Thymus (tissue), 14 donors: ENCODE measurements at places on chromosomes 11 and 22.

GRCh38 chr11:126748100-126748791 is 252.3 kb downstream of the KIRREL3 start:
- DNase-seq, result no peak

GRCh38 chr11:120057028-120057330 is 80.9 kb downstream of the TRIM29 start:
- DNase-seq, result no peak

GRCh38 chr11:1624621-1625020 is 2.7 kb upstream of the KRTAP5-4 start:
- DNase-seq, result no peak

DNA sequence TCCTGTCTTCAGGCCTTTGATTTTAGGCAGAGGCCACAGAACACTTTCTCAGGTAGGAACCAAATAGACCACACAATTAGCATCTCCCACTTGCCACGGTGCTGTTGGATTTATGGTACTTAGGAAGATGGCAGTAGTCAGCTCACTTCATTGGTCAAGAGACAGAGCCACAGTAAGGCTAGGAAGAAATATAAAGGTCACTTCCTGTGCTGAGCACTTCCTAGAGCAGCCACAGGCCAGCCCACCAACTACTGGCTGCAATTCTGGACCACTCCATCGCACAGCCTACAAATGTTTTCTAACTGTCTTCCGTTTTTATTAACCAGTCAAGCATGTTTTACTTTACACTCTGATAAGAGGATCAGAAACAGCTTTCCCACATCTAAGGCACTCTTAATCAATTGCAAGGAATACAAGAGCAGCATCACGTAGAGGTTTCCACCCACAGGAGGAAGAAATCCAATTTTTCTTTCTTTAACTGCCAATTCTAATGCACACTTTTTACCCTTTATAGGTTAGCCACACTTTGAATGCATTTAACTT is 54.7 kb downstream of the ABTB2 start:
- no peak for DNase-seq

DNA sequence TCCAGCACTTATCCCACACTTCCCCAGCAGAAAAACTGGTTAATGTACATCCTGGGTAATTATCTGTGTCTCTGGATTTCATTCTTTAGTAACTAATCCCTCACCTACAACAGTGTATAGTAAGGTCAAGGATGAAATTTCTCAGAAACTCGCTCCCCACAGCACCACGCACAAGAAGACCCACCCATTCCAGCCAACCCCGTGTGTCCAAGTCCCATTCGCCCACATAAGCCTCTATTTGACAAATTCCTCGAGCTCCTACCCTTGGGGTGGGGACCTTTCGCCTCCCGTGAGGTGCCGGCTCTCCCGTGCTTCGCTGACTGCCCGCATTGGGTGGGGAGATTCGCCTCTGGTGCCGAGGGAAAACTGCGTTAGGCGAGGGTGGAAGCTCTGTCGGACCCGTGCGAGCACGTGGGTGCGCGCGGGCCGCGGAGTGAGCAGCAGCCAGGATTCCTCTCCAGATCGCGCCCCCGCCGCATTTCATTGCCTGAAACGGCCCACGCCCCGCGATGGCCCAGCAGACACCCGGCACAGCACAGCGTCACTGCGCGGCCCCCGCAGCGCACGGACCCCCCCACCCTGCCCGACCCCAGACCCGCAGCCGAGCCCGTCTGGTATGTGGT is 866 bp downstream of the EXPH5 start:
- DNase-seq, result no peak

DNA sequence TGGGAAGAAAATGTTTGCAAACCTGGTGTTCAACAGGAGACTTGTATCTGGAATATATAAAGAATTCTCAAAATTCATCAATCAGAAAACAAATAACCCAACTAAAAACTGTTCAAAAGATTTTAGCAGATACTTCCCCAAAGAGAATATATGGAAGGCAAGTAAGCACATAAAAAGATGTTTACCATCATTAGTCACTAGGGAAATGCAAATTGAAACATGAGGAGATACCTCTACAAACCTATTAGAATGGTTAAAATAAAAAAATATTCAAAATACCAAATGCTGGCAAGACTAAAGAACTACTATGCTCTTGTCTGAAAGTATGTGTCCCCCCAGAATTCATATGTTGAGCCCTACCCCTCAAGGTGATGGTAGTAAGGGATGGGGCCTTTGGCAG is 8.6 kb downstream of the EXPH5 start:
- DNase-seq, result no peak

DNA sequence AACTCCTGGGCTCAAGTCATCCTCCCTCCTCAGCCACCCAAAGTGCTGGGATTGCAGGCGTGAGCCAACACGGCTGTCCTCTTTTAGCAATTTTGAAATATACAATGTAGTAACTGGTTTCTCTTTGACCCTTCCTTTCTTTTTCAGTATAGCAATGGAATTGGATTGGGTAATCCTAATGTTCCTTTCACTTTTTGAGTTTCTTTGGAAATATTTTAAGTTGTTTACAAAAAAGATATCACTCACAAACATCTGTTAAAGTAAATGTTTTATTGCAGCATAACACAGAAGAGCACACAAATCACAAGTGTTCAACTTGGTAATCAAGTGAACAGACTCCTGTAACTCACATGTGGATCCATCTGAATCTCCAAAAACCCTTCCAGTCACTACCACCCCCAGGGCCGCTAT is 44.6 kb upstream of the EP300 start:
- DNase-seq, result no peak

GRCh38 chr11:79196950-79197349 is 243.9 kb downstream of the TENM4 start:
- DNase-seq, result no peak

- no peak for DNase-seq
Observed at GRCh38 chr11:63855975-63856374, 17.1 kb downstream of the MARK2 start.

DNA sequence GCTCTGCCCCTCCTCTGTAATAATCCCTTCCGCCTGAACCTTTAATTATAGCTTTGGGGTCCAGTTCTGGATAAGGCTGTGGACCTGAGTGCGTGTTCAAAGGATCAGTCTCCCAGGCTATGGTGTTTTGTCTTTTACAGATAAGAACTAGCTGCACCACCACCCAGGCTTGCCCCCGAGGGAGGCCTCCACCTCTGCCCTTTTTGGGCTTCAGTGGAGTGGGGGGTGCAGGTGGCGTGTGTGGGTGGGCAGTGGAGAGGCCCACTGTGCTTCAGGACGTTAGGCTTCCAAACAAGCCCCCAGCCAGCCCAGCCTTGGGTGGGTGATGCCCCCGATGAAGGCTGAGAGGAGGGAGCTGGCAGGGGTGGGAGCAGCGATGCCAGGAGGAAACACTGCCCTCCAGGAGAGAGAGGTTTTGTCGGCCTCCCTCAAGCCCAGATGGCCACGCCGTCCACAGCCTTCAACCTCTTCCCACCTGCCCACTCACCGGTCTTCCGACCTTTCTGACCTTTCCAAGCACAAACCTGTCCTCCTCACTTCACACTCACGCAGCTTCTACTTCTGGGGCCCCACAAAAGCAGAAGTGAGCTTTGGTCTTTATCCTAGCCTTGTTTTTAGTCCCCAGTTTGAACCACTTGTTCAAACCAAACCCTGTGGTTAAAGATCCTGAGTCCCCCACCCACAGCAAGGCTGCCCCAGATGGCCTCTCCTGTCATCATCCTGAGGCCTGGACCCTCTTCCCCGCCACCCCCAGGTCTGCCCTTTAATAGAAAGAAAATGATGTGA is 20.4 kb downstream of the PSMD13 start:
- no peak for DNase-seq

DNA sequence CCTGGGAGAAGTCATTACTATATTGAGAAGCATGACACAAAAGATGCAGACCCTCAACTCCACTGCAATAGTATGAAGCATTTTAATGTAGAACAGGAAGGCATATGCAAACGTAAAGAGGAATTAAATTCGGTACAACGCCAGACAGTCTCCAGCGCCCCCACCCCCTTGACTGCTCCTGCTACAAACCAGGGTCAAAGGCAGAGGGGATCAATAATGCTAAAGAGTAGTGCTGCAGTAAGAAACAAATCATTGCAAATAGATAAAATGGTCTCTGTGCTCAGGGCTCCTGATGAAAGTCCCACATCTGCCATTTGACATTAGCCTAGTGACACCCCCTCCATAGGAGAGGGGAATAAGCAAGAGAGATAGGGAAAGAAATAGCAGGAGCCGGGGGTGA is 164.9 kb upstream of the BLID start:
- no peak for DNase-seq

- no peak for DNase-seq
Observed at GRCh38 chr11:61826930-61827570, 1.1 kb upstream of the FADS2 start.

DNA sequence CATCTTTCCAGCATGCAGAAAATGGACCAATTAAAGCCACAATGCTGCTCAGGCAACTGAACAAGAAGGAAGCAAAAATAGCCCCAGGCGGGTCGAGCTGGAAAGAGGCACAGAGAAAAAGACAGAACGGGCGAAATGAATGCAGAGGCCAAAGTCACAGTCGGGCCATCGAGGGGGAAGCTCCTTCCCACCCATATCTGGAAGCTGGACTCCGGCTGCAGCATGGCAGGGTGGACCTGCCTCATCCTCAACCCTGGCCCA is 58.6 kb upstream of the PRDM11 start:
- no peak for DNase-seq

- DNase-seq, result no peak
Observed at GRCh38 chr11:120392314-120392713, 56.1 kb downstream of the ARHGEF12 start.

DNA sequence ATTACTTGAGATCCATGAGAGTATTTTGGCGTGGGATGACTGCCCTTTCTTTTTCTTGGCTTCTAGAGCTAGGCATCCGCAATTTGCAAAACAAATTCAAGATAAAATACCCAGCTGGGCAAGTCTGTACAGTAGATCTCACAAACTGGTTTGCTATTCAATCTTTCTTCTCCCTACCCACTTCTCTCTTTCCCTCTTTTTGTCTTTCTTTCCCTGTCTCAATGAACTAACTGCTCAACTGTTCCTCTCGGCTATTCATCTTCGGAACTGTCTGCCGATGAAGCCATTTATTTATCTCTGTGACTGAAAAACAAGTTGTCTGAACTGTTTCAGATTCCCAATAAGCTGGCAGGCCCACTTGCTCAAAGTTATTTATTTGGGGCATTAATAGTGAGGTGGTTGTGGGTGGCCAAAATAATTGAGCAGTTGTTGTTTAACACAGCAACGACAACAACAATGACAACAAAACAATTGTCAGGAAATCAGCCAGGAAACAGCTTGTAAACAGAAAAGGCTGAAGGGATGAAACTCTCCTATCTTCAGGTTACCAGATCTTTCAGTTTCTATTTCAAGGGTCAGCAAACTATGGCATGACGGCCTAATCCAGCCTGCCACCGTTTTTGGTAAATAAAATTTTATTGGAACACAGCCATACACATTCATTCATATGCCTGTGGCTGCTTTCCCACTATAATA is 76.0 kb upstream of the MTMR2 start:
- DNase-seq, result no peak

DNA sequence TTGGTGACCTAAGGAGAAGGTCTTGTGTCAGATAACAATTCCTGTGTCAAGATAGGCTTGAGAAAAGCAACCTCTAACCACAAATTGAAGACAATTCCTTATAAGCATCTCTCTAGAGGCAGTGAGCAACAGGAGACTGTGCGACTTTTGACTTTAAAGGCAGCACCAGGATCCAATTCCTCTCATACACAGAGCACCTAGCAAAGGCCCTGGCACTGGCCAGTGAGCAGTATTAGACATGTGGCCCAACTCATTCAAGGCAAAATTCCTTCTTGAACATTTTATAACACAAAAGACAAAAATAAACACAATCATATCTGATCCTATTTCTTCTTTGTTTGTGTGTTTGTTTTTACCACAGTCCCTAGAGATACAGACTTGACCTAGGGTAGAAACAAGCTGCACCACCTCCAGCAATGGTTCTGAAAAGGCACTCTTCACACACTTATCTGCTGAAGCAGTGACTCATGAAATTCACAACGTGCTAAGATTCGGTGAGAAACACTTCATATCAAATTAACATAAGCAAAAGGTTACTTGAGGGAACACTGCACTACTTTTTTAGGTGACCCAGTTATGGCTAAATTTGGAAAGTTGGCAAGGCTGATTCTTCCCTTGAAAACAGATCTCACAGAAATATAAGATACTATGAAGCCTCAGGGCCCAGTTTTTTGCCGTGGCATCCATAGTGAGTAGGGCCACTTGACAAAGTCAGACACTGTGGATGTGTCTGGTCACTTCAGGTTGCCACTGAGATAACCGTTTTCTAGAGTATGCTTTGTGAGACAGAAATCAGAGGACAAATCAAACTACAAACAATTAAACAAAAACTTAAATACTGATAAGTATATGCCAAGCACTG is 1018.9 kb downstream of the DLG2 start:
- no peak for DNase-seq

GRCh38 chr11:17645190-17645970 is 74.0 kb upstream of the MYOD1 start:
- no peak for DNase-seq

DNA sequence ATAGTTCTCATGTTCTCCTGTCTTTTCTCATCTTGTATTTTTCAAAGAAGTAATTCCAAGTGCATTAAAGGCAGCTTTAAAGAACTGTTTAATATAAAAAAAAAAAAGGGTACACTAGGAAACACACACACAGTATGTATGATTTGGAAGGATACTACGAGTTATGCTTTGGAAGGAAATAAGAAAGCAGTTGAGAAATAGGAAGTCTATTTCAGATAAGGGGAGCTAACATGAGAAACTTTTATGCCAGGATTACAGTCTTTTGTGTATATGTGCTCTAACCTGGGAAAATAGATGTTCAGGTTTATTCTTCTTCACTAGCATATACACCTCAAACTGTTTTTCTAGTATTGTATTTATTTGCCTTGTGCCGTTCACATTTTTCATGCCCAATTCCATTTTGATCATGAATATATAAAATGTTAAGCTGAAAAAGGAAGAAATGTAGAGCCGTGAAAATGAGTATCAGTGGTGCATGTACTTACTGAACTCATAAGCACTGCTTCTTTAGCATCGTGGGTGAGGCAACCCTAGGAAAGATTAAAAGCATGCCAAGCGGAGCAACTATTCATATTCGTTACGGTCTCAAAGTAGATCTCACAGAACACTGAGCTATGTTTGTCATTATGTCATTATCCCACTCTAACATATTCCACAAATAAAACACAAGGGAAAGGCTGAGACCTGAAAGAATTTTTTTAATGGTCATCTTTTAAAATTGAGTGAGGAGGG is 59.6 kb downstream of the GUCY1A2 start:
- no peak for DNase-seq
